ENCODE measurements at places on chromosomes 2 and 18.
A peak's percentile ranks its signal among the peaks of the same experiment; 100 is the strongest.

DNA sequence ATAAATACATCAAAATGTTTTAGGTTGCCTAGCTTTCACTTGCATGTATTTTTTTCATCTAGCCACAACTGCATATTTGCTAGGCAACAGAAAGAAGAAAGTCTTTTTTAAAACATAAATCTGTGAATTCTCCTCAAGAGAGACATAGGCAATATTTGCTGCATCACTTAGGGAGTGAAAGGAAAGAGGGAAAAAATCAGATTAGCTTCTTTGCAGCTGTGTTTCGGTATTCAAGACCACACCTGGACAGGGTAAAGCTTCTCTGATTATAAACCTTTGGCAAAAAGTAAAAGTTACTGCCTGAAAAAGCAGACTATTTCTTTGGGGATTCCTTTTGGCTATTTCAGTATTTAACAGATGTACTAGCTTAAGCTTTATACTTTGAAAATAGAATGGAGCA is 280.9 kb upstream of the ZSWIM2 start:
- DNase-seq, result no peak

GRCh38 chr2:24881623-24882022 is 38.4 kb downstream of the ADCY3 start:
- no peak for DNase-seq

DNA sequence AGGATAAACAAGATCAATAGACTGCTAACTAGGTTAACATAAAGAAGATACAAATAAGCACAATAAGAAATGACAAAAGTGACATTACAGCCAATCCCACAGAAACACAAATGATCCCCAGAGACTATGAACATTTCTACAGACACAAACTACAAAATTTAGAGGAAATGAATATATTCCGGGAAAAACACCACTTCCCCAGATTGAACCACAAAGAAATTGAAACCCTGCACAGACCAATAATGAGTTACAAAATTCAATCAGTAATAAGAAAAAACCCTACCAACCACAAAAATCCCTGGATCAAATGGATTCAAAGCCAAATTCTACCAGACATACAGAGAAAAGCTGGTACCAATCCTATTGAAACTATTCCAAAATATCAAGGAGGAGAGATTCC is 232.4 kb upstream of the RBMS1 start:
- no peak for DNase-seq

DNA sequence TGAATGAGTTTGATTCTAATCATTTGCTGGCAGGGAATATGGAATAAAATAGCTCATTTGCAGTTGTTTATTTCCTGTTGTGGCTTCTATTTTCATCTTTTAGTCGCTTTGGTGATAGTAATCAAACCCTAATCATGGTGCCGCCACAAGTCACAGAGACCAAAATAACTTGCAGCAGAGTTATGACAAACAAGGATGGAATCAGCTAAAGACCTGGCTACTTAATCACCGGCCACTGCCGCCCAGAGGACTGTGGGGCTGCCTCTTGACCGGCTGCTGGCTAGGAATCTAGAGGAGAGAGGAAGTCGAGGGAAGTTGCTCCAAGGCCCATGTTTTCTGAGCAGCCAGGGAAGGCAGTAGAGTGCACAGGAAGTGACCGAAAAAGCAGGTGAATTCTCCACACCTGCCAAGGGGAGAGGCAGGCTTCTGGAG is 5.1 kb upstream of the SMAD7 start:
- peak; percentile 78 for DNase-seq

GRCh38 chr2:198186257-198186656 is 381.9 kb downstream of the PLCL1 start:
- DNase-seq, result no peak

GRCh38 chr18:71998547-71999097 is 545.5 kb downstream of the CBLN2 start:
- DNase-seq, result no peak

DNA sequence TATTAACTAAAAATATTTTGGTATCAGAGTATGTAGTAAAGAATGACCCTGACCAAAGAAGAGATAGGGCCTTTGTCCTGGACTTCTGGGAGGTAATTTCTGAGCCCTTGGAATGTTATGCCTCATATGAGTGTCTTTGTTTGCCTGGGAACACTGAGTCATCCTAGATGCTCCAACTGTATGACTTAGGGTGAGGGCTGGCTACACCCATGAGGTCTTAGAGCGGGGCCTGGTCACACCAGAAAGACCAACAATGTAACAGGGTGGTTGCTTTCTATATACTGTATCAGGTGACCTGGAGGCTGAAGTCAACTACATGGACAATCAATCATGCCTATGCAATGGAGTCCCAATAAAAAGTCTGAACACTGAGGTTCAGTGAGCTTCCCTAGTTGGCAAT is 253.1 kb downstream of the MBD2 start:
- DNase-seq, result peak; percentile 7

- DNase-seq, result peak; percentile 53
These were observed 58.6 kb upstream of the SLC25A52 start for GRCh38 chr18:31819106-31819924.

All from astrocyte of the spinal cord (primary cell).